T-helper 2 cell (primary cell): ENCODE measurements at places on chromosomes 4 and X.

- DNase-seq, result no peak
Observed at GRCh38 chr4:68369142-68369805, 19.4 kb upstream of the YTHDC1 start.

DNA sequence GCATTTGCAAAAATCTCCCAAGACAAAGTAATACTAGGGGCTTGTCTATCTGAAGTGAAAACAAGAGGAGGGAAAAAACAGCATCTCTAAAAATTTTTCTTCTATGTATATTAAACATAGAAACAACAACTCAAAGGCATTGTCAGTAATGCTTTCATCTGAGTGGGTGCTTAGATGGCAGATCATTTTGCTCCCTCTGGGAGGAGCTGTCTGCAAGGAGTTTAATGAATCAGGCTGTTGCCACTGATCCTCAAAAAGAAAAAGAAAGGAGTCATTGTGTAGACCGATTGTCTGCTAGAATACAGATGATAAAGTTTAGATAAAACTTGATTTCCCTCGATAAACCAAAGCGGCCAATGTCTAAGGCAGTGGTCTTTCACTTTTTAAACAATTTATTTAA is 49.7 kb upstream of the KLHL8 start:
- no peak for DNase-seq

DNA sequence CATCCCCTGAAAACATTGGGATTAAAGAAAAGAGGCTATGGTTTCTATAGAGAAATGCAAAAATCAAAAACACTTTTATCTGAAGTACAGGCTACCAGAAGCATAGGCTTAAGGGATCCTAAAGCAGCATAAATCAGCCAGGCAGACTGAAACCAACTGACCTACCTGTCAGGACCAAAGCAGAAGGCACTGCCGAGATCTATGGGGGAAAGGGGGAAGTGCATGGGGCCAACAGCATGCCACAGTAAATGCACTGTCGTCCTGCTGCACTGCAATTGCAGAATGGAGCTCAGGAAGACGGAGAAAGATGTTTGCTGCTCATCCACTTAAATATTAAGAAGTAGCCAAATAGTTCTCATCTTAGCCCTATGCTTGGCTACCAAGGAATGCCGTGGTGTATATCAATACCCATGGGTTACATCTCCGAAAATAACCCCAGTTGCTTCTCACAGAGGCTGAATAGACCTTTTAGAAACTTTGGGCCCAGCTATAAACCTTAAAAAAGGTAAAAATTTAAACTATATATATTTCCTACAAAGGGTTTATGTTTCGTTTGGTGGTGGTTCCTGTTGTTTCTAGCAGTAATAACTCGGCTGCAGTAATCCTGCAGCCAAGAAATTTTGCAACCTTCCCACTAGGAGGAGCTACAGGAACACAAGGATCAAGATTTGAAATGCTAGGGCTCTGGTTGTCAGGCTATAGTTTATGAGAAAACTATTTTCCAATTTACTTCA is 312.2 kb upstream of the DIAPH2 start:
- DNase-seq, result no peak

- no peak for DNase-seq
Observed at GRCh38 chrX:119017077-119017476, 42.7 kb downstream of the LONRF3 start.

GRCh38 chr4:94871644-94872305 is 114.0 kb downstream of the BMPR1B start:
- no peak for DNase-seq

DNA sequence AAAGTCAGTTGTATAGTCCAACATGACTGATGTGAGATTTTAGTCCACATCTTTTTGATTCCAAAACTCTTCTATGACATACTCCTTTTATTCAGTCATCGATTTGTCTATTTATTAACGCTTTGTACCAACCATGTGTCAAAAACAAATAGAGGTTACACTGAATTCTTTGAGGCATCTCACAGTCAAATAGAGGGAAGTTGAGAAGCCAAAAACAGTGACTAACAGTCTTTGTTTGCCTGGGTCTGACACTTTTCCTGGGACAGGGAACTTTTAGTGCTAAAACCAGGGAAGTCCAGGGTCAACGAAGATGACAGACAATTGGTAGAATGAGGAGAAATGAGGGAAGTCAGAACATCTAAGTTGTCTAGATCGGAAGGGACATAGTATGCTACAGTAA is 169.9 kb upstream of the HS3ST1 start:
- DNase-seq, result no peak

DNA sequence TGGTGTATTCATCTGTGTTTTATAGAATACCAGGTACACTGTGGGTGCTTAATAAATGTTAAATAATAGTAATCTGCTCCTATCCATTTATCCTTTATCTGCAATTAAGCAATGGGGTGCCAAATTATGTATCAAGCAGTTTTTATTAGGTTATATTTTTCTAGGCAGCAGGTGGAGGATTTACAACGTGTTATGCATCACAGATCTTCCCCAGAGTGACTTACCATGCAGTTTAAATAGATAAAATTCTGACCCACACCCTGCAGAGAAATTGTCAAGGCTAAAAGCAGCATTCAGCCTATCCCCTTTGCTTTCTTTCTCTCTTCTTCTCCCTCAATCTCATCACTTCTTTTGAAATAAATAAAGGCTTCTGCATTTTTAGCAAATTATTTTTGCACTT is 306.4 kb downstream of the CXXC4 start:
- no peak for DNase-seq

DNA sequence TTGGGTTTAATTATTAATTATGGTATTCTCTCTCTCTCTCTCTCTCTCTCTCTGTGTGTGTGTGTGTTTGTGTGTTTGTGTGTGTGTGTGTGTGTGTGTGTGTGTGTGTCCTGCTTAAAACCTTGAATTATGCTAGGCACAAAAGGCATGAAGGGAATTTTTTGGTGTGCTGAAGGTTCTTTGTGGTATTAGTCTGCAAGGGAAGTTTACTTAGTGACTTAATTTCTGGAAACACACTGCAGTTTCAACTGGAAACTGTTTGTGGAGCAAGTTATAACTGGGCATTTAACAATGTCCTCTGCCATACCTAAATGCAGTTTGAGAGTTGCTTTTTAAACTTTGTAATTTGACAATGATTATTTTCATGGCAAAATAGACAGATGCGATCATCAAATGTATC is 111.7 kb downstream of the FRMPD4 start:
- no peak for DNase-seq

GRCh38 chr4:177057186-177057585 is 252.5 kb upstream of the NEIL3 start:
- DNase-seq, result no peak

DNA sequence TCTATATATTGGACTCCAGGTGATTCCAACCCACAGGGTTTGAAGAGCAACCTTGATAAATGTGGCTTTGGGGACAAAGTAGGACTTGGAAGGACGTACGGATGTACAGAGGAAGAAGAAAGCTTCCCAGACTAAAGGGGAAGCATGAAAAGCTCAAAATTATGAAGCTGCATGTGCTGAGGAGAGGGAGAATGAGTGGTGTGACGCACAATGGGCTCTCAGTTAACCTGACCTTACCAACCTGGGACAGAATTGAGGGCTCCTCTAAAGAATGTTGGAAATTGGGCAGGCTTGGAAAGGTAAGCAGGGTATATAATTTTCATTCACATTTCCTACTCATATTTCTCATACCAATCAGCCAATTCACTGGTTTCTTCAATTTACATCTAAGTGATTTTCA is 10.5 kb upstream of the TIGD2 start:
- no peak for DNase-seq

DNA sequence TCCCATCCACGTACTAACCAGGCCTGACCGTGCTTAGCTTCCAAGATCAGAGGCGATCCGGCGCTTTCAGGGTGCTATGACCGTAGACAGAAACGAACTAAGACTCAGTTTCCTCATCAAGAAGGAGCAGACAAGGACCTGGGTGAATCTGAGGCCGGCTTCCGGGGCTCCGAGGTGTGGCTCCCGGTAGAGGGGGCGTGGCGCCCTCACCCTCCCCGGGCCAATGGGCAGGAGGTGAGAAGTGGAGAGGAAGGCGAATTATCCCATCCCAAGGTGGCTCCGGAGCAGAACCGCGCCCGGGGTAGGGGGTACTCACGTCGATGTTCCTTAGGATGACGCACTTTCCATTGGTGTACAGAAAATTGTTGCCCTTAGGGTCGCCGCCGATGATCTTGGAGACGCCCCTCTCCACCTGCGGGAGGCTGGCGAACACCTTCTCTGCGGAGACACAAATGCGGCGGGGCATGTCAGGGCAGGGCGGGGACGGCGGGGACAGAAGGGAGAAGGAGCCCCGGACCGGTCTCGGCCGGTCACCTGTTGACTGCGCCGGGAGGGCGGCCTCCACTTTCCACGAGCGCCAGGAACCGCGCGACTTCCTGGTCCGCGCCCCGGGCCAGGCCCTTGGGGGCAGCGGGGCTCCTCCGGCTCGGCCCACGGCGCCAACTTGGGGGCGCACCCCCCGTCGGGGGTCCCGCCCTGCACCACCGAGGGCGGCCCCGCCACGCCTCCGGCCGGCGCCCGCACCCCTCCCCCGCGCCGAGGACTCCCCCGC is 616 bp downstream of the WDR1 start:
- DNase-seq, result peak; percentile 72

- DNase-seq, result no peak
Observed at GRCh38 chrX:11944501-11944900, 186.5 kb downstream of the MSL3 start.

GRCh38 chr4:19711871-19712270 is 539.8 kb upstream of the SLIT2 start:
- DNase-seq, result no peak

GRCh38 chrX:53319614-53320542 is 38.5 kb upstream of the IQSEC2 start:
- DNase-seq, result no peak

GRCh38 chrX:73577361-73577760 is 14.4 kb downstream of the CHIC1 start:
- no peak for DNase-seq

DNA sequence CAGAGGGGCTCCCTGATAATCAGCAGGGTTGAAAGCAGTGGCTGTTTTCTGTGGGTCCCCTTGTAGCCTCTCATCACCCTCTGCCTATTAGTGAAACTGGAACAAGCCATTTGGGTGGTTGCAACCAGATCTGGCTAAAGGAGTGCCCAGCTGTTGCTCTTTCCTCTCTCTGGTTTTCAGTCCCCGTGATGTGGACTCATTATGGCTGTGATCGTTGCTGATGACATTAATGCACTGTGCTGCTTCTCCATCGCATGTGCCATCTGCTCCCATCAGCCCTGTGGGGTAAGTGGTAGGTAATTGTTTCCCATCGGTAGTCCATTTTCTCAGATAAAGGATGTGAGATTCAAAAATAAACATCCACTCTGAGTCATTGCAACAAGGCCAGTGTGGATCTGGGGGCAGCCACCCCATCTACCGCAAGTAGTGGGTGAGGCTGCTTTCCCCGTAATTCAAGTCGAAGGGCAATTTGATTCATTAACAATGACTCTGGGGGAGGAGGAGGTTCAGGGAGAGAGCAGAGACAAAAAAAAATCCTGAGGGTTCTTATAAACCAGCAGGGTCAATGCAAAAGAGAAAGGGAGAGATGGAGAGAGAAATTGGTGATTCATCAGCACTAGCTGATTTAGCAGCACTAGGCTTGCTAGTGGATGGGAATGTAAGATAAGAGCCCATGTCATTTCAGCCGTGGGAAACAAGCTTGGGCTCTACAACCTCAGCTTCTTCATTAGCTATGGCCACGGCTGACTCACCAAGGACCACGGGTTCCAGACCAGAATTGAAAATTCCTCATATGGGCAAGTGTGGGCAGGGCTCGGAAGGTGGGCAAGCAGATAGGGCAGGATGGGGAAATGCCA is 357.8 kb downstream of the MID1IP1 start:
- DNase-seq, result no peak
